ENCODE measurements at places on chromosomes 3 and 15.

- DNase-seq = no peak
Observed at GRCh38 chr3:195080571-195081151, 190.3 kb downstream of the XXYLT1 start.

- no peak for DNase-seq
Observed at GRCh38 chr15:59838900-59839299, 149.8 kb upstream of the BNIP2 start.

DNA sequence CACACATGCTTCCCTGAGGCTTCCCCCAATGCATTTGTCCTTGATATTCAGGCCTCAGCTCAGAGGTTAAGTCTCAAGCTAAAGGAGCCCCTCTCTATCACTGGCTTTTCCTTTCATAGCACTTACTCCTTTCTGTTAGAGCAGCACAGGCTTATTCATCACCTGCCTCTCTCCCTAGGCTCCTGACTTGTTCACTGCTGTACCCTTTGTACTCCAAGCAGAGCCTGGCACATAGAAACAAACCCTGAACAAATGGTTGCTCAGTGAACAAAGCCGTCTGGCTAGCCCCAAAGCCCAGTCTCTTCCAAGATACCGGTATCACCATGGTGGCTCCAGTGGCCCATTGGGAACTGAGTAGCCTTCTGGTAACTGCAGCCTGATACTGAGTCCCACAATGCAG is 231.1 kb upstream of the TRIM42 start:
- no peak for DNase-seq

DNA sequence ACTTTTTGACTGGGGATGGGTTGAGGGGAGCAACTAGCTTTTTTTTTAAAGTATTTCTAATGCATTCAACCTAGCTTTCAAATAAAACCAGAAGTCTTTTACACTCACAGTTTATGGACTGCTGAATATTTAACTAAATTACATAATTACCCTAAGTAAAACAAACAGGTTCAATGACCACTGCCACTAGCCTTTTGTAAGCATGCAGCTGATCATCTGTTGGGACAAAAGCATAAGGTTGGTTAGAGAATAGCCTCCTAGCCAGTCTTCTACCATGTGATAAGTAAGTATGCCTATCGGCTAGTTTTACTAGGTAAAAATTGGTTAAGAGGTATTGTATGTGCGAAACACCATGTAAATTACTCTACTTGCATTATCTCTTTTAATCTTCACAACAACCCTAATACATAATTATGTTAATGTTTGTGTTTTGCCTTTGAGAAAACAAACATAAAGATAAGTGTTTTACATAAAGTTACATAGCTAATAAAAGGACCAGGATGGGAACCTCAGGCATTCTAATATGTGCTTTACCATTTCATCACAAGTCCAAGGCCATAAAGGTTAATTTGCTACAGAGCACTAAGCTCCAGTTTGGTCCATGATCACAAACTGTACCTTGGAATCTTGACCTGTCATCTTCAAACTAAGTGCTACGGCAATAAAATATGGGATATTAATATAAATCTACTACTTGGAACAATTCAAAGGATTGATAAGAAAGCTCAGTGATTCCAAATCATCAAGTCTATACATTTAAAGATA is 13.2 kb downstream of the PFN2 start:
- no peak for DNase-seq

- no peak for DNase-seq
Observed at GRCh38 chr15:92906563-92907081, 6.5 kb downstream of the CHD2 start.

DNA sequence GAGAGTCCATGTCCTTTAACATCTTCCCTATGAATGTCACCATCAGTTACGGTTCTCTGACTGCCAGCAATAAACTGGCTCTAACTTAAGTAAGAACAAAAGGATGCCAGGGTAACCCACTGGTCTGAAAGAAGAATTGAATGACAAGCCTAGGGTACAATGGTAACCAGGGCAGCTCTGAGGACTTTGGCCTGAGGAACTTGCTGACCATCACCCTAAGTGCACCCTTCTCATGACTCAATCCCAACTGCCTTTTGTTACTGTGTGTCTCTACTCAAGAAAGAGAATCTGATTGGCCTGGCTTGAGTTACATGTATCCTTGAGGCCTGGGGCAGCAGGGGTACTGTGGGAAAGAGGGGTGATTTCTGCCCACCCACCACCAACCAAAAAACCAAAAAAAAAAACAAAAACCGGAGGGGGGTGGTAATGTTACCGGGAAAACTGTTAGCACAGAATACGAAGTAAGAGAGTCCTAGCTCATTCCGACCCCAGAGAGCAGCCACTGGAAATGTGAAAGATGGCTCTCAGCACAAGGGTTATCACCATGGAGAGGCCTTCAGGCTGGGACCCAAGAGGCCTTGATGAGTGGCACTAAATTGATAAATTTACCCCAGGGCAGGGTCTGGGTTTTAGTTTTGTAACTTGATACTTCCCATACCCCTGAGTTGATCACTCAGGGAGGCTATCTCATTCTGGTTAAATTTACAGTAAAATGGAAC is 9.3 kb upstream of the SLC28A1 start:
- no peak for DNase-seq

- no peak for DNase-seq
Observed at GRCh38 chr3:53650424-53650823, 156.0 kb downstream of the CACNA1D start.

DNA sequence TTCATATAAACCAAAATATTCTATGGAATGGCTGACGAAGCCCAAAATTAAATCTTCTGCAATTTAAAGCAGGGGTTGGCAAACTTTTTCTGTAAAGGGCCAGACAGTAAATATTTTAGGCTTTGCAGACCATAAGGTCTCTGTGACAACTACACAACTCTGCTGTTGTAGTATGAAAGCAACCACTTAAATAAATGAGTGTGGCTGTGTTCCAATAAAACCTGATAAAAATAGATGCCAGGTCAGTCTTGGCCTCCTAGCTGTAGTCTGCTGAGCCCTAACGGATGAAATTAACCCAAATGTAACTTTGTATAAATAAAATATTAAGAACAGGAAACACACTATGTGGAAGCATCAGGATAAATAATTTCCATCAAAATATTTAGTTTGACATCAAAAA is 104.2 kb downstream of the FBXL22 start:
- no peak for DNase-seq

DNA sequence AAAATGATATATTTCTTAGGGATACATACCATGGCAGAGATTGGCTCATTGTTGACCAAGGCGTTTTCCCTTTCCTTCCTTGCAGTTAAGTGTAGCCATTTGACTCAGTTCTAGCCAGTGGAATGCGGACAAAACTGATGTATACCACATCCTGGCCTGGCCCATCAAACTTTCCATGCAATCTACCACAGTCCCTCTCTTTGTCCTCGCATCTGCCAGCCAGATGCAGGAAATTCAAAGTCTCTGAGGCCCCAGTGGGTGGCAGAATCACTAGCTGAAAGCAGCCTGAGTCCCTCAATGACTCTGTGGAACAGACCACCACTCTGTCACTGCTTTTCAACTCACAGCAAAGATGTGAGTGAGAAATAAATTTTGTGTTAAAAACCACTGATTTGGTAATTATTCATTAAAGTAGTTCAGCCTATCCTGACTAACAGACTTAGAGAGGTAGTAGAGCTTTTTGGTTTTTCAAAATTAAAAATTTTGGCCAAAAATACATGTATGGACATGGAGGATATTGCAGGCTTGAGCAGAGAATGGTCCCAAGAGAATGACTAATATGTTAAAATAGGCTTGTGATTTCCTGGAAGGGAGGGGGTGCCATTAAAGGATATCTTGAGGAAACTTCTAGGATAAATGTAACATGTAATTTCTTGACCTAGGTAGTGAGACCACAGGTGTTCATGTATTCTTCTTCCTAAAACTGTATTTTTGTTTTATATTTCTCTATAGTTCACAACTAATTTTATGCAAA is 10.9 kb downstream of the LRRFIP2 start:
- DNase-seq = peak; percentile 89

GRCh38 chr3:66261355-66261754 is 40.6 kb downstream of the SLC25A26 start:
- no peak for DNase-seq

- DNase-seq = no peak
Observed at GRCh38 chr3:128505771-128506170, 12.8 kb upstream of the GATA2 start.

DNA sequence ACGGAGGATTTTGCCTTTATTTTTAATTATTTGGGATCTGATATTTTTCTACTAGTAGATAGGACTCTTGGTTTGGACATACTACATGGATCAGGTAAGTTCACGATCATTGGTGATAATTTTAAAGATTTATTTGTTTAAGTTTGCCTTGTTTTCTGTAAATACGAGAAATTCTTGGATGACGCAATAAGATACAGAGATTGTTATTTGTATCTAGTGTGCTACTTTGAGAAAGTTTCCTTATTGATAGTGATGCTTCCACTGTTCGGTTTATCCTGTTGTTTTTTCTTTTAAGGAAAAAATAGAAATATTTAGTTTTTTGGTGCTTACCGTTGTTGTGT is 577 bp downstream of the CHD2 start:
- DNase-seq = no peak

DNA sequence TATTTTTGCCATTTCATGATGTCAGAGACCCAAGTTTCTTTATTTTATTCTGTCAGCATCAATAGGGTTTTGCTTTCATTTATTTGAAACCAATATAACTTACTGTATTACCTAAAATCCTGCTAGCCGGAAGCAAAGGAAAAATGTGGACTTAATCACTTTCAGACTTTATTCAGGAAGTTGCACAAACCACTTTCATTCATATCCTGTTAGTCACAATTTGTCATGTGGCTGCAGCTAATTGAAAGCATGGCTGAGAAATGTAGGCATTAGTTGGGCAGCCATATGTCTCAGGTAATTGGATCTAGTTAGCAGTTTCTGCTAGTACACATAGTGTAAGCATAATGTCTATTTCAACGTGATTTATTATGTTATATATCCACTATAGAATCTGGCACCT is 462.3 kb upstream of the SGO1 start:
- peak; percentile 75 for DNase-seq

DNA sequence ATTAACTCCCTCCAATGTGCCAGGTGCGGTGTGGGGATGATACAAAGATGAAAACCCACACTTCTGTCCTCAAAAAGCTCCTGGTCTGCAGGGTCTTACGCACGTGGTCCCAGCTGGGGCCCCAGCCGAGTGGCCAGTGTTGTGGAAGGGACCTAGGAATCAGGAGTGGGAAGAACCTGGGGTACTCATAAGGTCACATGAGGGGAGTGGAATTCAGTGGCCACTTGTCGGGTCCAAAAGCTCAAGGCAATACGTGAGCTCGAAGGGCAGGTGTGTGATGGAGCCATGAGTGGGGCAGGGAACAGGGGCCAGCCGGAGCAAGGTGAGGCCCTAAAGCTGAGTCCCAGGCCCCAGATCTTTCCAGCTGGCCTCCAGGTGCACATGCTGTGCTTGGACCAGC is 260.0 kb upstream of the LYSMD4 start:
- DNase-seq = no peak

- DNase-seq = peak; percentile 43
Observed at GRCh38 chr3:161349529-161350312, 21.6 kb downstream of the SPTSSB start.

GRCh38 chr3:52874864-52875587 is 22.3 kb downstream of the STIMATE start:
- no peak for DNase-seq

DNA sequence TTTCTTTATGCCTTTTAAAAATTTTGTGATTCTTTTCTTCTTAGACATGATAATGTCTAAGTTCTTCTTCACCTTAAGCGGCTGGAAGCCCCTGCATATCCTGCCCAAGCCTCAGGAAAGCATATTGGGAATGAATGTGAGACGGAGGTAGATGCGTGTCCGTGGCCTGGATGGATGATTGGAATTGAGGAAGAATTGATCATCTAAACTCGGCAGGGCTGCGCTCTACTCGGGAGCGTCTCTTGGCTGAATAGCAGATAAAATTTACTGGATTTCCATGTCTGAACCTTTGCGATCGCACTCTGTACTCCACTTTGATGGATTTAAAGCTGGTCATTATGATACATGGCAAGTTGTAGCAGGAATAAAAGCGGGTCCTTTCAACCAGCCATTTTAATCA is 406.7 kb upstream of the ONECUT1 start:
- no peak for DNase-seq

GRCh38 chr15:85792912-85793590 is 1.7 kb downstream of the KLHL25 start:
- no peak for DNase-seq

GRCh38 chr3:72368331-72368975 is 479.8 kb downstream of the SHQ1 start:
- peak; percentile 47 for DNase-seq

DNA sequence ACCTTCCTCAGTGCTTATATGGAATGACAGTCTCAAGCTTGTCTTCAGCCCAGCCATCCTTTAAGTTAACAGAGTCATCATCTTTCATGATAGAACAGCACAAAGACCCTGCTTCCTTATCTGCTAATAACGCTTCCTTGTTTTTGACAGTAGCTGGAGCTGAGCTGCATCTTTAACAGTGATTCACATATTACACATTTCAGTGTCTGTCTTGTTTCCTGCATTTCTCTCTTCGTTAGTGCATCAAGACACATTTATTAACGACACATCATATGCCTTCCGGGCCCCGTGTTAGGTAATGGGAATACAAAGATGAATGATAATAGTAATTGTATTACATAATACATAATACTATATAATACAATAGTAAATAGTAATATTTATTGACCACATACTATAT is 30.2 kb upstream of the GREM1 start:
- no peak for DNase-seq

DNA sequence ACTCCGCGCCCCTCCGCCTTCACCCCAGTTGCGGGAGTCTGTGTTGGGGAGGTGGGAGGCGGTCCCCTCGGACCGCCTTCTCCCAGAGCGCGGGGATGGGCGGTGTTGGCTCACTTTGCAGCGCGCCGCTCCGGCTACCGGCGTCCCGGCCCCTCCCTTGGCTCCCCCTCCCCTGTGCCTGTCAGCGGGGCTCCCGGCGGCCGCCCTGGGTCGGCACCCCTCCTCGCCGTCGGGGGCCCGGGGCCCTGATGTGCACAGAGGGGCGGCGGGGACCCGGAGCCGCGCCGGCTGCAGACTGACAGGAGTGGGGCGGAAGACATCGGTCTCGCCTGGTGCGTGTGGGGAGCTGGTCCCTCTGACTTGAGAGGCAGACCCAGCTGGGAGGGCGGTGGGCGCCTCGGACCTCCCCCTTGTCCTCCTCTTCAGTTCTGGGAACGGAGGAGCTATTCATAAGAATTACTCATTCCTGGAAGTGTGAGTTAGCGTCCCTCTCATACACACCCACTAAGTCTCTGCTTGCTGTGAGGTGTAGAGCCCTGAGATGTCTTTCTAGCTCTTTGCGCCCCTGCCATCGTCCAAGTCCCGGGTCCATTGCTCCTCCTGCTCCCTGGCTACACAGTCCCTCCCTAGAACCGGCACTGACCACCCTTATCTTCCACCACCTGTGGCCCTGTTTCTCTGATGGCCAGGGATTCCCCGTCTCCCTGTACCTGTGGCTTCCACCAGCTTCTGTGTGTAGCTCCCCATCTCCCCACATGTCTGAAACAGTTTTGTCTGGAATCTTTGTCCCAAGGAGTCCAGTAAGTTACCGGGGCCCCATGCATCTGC is 42.3 kb upstream of the ROPN1 start:
- DNase-seq = no peak

Measured in GM04503 (cell line).